Stimulated activated CD4-positive, alpha-beta T cell treated with anti-CD3 and anti-CD28 coated beads, Interleukin-2, amount 100 ng/mL, for 24 hours (primary cell): ENCODE measurements at places on chromosomes 7 and 10.

DNA sequence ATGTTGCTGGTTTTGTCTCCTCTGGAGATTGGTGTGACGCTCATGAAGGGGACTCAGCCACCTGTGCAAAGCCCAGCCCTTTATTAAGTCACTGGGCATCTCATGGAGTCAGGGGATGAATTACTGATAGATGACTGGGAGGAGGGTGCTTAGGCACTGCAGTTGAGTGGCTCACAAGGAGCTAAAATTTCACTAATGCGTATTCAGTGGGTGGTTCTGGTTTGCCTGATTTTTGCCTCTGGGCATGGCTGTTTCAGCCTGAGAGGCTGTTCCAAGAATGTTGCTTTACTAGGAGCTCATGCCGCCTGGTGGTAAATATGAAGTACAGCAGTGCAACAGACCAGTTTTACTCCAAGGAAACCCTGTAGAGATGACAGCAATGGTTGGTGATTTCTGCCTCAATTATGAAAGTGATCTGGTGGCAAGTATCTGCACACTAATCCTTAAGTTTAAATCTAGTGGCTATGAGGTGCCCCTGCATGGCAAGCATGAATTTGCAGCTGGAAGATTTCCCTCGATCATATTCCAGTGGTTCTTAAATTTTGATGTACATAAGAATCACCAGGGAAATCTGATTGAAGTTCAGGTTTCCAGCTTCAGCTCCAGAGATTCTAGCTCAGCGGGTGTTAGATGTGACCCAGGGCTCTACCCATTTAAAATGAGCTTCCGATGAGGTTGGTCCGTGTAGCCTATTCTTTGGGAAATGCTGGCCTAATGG lies 19.9 kb downstream of the ACTA2 start:
- DNase-seq: peak; percentile 32

GRCh38 chr10:46305986-46306385 lies 19.2 kb downstream of the ANTXRL start:
- no peak for DNase-seq

DNA sequence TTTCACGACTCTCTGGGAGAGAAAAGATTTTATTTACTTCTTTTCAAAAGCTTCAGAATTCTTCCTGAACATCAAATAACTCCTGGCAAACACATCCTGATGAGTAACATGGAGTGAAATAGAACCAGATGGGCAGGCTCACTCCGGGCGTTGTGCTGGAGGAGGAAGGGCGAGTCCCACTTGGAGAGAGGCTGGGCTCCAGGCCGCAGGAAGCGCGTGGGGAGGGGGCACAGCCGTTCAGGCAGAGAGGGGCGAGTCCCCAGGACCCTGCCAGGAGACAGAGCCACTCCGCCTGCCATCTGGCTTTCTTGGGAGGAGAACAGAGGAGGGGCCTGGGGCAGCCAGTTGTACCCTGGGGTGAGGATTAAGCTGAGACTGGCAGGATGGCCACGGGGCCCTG lies 265.9 kb upstream of the ZMIZ1 start:
- no peak for DNase-seq

DNA sequence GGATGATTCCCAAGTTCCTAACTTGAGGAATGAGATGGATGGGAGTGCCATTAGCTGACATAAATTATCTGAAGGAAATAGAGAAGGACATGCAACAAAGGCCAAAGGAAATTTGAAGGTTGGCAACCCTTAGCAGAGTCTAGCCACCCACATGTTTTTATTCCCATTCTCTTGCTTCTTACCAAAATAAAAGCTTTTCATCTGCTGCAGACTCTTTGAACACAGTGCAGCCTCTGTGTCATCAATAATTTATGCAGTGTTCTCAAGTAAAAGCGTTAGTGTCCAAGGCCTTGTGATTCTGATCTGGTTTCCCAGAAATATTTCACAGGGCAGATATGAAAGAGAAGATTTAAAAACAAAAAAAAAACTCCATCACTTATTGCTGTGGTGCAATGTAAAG lies 98.5 kb downstream of the ST7 start:
- DNase-seq: no peak

GRCh38 chr10:91931526-91932190 lies 8.1 kb downstream of the BTAF1 start:
- no peak for DNase-seq

DNA sequence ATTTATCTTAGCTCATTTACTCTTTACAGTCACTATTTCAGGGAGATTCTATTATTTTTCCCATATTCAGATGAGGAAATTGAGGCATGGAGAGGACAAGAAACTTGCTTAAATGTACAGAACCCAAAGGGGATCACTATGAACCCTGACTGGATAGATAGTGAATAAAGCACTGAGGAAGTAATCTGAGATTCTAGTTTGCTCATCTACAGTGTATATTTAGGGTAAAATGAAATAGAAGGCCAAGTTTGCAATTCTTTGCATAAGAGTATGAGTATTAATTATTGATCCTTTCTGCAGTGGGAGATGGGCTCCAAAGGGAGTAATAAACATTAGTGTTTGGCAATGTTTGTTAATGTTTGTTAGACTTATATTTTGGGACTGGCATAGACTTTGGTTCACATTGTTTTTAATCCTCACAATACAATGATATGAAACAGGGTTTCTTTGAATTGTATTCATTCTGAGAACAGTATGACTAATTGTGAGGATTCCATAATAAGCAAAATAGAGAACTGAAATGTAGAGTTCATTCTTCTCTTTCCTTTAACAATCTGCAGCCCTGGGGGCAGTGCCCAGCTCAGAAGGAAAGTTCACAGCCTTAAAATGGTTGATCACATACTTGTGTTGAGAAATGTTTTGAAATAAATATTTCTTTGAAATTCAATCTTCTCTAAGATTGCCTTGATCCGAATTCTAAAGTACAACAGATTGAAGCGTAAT lies 131.0 kb upstream of the ZNF804B start:
- no peak for DNase-seq

DNA sequence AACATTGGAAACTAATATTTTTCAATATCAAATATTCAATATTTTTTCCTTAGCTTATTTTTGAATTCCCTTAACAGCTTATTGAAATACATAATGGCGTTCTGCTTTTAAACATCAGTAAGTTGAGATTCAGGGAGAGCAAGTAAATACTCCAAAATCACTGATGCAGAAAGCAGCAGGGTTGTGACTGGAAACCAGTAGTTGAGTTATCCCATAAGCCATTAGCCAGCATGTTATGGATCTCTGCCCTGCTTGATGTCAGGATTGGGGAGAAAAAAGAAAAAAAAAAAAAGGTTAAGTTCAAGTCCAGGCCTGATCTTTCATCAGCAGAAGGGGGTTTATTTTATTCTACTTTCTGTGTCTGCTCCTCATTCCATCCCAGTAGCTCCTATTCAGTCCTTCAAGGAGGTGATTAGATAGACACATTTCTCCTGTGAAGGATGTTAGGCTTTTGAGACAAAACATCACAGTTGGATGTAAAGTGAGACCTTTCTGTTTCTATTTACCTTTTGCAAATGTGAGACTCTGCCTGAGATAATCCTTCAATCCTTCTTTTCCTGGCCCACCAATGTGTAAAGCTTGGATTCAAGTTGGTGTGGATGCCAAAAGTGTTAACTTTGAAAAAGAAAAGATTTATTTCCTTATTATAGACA lies 110.9 kb upstream of the HDAC9 start:
- DNase-seq: no peak

GRCh38 chr7:159310457-159311171 lies 165.9 kb upstream of the VIPR2 start:
- no peak for DNase-seq

GRCh38 chr10:17659365-17659764 lies 15.4 kb downstream of the STAM start:
- no peak for DNase-seq

DNA sequence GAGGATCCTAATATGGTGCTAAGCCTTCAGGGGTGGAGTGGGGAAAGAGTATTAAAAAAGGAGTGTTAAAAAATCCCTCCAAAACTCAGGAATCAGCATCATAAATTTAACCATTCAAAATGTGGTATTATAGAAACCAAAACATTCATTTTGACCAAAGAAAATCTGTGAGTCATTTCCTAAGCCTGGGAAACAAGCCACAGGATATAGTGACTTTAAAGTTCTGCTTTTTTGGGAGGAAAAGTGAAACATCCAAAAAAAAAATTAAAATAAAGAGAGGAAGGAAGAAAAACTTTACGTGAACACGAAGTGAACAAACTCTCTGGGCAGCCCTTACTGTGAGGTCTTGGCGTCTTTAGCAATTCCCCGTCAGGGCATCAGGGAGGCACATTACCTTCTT lies 74.0 kb upstream of the GSDME start:
- DNase-seq: no peak

GRCh38 chr10:26801831-26802230 lies 58.9 kb downstream of the ABI1 start:
- DNase-seq: no peak

- no peak for DNase-seq
These were observed 54.9 kb upstream of the ABCB5 start for GRCh38 chr7:20560325-20561180.

DNA sequence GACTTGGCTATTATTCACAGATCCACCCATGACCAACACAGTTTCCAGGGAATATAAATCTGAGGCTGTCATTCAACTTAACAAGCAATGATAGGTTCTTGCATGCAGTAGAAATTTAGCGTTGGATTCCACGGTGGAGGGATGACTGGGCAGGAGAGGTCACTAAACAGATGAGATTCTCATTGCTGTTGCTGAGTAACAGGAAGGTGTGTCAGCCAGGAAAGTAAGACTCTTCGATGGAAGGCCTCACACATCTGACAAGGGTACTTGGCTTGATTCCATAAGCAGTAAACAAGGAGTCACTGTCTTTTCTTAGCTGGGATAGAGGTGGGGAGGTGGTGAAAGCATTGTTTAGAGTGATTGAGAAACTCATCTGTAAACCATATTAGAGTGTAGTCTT lies 1152.0 kb downstream of the SORCS3 start:
- DNase-seq: no peak

- DNase-seq: no peak
These were observed 140.6 kb downstream of the PTPN20 start for GRCh38 chr10:47051741-47052238.

DNA sequence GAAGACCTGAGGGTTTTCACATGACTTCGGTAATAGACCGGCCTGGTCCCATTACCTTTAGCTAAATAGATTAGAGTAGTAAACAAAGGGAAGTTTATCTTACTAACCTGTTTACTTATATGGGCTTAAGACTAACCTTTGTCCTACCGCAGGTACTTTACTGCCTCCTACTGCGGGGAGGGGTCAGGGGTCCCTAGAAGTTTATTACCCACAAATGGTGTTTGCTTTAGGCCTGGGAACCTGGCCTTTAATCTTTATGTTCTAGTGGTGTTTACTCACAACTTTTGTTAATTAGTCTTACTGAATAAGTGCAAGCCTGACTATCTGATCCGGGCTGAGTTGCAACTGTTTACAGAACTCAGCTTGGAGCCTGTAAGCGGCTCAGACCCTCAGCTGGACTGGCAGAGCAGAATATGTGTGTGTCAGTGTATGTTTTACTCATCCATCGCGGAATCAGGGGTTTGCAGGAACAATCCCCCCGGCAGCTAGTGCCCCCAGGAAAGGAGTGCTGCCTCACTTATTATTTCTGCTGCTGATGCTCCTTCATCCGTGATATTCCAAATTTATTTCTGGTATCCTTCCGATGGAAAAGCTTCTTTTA lies 578.9 kb upstream of the SEMA3D start:
- DNase-seq: no peak
